ENCODE measurements at places on chromosomes 3 and 15.
A peak's percentile ranks its signal among the peaks of the same experiment; 100 is the strongest.

DNA sequence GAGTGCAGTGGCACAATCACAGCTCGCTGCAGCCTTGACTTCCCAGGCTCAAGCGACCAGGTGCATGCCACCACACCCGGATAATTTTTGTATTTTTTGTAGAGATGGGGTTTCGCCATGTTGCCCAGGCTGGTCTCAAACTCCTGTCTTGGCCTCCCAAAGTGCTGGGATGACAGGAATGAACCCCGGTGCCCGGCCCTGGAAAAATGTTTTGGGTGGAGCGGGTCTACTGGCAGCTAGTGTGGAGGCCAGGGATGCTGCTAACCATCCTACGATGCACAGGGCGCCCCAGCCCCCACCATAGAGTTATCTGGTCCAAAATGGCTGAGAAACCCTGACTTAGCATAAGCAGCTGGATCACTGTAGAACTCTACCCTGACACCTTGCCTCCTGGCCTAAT, 35.4 kb downstream of the NIPA2 start:
- DNase-seq: no peak

GRCh38 chr3:40691452-40691861, 166.7 kb downstream of the ZNF621 start:
- no peak for DNase-seq

GRCh38 chr3:115660646-115661337, 37.5 kb downstream of the GAP43 start:
- DNase-seq: peak; percentile 13

DNA sequence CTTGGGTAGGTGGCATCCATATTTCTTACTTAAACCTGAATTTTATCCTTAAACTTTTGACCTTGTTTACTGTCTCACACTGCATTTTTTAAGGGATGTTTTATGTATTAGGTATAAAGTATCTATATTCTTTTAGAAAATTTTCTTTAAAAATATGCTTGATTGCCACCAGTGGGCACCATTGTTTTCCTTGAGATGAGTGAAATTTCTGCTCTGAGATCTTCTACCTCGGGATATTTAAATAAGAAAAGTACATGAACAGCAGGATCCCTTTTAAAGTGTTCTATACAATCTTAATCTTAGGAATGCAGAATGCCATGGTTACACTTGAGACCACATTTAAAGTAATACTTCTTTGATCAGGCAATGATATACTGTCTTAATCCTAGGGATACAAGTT, 108.7 kb downstream of the SLMAP start:
- no peak for DNase-seq

DNA sequence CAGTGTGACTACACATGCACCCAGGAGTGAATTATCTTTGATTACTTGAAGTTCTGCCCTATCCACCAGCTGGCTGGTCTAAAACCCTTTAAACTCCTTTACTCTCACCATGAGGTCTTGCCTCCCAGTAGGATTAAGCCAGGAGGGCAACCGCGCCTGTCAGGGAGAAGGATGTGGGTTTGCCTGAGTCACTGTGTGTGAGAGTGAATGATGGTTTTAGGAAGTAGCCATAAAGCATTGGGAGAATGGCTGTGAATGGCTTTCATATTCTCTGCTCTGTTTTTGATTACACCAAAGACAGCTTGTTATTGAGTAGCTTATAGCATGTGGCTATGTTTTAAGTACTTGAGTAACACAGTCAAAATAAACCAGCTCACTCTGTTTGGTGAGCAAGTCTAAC, 637.7 kb upstream of the TBL1XR1 start:
- DNase-seq: no peak

GRCh38 chr3:15977090-15977489, 179.3 kb upstream of the ANKRD28 start:
- DNase-seq: no peak

DNA sequence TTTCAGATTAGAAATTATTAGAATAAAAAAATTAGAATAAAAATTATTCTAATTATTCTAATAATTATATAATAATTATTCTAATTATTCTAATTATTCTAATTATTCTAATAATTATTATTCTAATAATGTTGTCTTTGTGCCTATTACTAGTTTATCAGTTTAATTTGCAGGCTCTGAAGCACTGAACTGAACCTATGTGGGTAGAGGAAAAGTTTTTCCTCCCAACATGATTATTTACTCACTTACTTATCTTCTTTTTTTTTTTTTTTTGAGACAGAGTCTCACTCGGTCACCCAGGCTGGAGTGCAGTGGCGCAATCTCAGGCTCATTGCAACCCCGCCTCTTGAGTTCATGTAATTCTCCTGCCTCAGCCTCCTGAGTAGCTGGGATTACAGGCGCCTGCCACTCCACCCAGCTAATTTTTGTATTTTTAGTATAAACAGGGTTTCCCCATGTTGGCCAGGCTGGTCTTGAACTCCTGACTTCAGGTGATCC, 39.7 kb upstream of the C15orf39 start:
- DNase-seq: no peak

DNA sequence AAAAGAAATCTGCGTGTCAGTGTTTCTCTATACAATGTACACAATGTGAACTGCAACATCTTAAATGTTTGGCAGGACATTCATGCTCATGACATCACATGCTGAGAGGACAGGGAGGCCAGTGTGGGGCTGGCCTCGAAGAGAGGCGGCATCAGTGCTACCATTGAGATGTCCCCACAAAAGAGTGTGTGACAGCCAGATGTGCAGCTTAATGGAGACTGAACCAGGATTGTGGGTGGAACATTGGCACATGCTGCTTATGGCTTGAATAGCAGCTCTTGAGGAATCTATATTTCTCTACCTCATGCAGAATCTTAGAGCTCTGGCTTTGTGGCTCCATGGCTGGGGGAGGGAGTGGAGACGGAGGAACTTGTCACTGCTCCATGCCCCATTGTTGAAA, 18.5 kb downstream of the CLDN11 start:
- no peak for DNase-seq

DNA sequence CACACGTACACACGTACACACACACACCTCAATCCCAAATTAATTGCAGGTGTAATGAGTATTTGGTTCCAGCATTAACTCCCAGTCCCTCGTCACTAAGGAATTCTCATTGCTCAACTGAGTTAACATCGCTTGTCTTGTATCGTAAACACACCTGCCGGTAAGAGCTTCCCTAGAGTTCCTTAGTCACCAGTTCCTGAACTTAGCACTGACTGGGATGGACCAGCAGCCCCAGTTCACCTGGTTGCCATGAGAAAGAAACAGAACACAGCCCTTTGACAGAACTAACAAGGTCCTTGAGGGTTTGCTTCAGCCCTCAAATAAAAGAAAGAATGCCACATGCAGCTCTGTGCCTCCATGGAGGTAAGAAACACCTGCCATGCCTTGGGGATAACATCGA, 66.3 kb upstream of the SLCO3A1 start:
- DNase-seq: no peak

DNA sequence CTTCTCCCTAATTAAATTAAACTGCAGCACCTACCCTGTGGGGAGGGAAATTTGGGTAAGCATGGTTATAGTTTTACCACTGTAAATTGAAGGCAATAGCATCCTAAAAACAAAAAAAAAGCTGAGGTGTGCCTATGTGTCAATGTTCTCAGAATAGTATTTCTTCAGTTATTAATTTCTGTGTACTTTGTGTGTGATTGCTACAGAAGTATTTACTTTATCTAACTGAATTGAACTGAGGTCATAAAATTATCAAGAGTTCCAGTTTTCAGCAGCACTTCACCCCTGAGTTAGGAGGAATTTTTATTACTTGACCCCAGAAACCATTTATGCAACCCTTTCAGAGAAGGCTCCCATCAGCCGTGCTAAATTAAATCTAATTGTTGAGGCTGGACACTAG, 333.6 kb upstream of the ALCAM start:
- DNase-seq: no peak

GRCh38 chr3:179236669-179237301, 14.1 kb downstream of the KCNMB3 start:
- DNase-seq: no peak

DNA sequence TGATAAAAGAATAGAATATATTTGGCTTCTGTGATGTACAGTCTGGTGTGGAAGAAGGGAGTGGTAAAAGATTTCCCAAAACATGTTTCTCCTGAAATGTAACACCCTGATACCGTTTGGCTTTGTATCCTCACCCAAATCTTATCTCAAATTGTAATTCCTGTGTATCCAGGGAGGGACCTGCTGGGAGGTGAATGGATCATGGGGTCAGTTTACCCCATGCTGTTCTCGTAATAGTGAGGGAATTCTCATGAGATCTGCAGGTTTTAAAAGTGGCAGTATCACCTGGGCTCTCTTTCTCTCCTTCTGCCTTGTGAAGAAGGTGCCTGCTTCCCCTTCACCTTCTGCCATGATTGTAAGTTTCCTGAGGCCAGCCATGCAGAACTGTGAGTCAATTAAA, 1070.8 kb downstream of the IGSF11 start:
- no peak for DNase-seq

- no peak for DNase-seq
Measured at GRCh38 chr3:4977853-4978203, 1.4 kb upstream of the BHLHE40 start.

DNA sequence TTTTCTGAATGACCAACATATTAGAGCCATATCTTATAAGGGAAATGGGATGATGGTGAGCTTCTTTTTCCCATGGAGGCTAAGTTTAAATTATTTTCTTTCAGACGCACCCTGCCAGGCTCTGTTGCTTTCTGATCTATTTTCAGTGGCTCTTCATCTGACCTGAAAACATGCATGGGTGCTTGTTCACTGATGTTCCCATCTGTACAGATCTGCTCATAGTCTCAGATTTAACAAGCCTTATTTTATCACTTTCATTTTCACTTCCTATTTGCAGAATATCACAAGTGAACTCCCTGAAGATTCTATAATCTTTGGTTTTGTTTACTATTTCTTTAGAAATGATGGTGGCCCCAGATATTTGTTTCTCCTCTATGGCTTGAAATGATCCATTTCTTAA, 31.1 kb upstream of the SUCLG2 start:
- peak; percentile 75 for DNase-seq

DNA sequence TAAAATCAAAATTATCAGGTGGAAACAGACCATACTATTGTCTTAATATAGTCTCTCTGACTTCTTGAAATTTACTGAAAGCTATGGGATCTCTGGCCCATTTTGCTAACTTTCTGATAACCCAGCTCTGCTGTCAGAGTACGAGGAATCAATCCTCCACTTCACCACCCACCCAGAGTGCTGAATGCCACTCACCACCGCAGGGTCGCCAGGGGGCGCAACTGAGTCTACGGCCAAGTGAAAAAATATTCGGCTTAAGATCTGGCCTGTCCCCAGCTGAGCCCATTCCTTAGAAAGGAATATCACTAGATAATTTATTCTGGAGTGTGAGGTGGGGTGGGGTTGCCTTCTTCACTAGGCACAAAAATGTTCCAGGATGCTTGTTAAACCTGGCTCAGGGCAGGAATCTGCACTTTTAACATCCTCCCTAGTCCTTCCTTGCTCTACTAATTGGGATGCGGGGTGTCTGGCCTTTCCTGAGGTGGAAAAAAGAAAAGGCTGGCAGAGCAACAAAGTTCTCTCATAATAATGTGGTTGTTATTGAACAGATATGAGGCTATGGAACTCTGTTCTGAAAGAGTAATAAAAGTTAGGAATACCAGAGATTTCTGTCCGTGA, 520.6 kb downstream of the MFSD1 start:
- peak; percentile 2 for DNase-seq

- no peak for DNase-seq
Measured at GRCh38 chr3:183710231-183710630, 12.6 kb downstream of the YEATS2 start.

DNA sequence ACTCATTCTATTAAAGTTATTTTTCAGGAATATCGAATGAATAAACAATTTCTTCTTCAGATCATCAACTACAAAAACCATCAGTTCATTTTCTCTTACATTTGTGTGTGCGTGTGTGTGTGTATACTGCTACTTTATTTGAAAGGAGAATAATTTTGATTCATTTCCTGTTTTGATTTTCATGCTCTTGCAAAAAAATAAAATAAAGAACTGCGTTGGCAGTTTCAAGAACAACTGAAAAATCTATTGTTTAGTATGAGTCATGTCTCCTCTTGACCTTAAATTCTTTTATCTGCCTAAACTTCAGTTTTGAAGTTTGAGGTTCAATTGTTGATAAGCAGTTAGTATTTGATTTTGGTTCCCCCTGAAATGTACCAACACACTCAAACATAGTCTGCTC, 540.8 kb downstream of the FGF12 start:
- no peak for DNase-seq

- DNase-seq: no peak
Measured at GRCh38 chr3:126510308-126510910, 7.2 kb downstream of the UROC1 start.

DNA sequence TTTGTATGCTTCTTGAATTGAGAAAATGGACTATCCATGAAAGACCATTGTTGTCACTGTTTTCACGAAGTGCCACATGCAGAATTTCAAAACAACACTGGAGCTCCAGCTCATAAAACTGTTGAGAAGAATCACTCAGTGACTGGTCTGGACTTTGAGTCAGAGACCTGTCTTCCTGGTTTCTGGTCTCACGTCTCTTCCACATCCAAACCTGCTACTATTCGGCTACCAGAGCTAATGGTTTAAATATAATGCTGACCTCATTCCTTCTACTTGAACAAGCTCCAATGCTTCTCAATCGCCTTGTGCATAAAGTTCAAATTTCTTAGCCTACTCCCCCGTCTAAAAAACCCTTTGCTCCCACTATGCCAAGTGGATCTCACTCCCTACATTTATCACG, 227.9 kb upstream of the NR2F2 start:
- DNase-seq: no peak

GRCh38 chr3:149604125-149604875, 53.5 kb downstream of the WWTR1 start:
- no peak for DNase-seq

GRCh38 chr3:153070511-153070868, 91.5 kb upstream of the RAP2B start:
- DNase-seq: no peak

GRCh38 chr15:58329781-58330671, 101.8 kb upstream of the LIPC start:
- no peak for DNase-seq

- no peak for DNase-seq
Measured at GRCh38 chr3:138300647-138301046, 29.0 kb downstream of the NME9 start.

GRCh38 chr3:14598143-14598569, 53.4 kb upstream of the CCDC174 start:
- no peak for DNase-seq

GRCh38 chr3:107523289-107523538, 452 bp downstream of the BBX start:
- no peak for DNase-seq

DNA sequence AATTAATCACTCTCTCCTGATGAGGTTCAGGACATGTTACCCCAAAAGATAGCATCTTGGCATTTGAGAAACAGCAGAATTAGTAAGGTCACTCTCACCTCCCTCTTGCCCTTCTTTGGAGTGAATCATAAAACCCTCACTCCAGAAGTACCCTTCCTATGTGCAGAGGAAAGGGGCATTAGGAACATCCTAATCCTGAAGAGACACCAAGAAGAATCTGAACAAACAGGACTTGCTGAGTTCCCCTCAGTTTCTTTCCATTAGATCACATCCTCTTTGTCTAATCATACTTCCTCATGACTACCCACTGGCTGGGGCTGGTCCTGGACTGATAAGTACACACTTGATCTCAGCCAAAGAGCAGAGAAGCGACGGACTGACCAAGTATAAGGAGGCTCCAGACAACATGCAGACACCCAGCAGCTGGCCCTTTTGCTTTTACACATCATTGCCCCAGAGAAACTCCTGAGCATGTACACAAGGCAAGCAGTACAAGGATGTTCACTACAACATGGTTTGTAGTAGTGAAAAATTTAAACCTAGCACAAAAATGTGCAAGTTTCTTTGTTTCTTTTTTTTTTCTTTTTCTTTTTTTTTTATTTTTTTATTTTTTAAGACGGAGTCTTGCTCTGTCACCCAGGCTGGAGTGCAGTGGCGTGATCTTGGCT, 15.0 kb upstream of the TM6SF1 start:
- peak; percentile 57 for DNase-seq
